ENCODE measurements at places on chromosomes 1 and 21.

GRCh38 chr1:19372602-19373001, 60.5 kb downstream of the SLC66A1 start:
- DNase-seq = no peak

- no peak for DNase-seq
Measured at GRCh38 chr21:41861255-41861654, 17.9 kb downstream of the PRDM15 start.

GRCh38 chr1:221511797-221512196, 230.1 kb downstream of the DUSP10 start:
- DNase-seq = no peak

DNA sequence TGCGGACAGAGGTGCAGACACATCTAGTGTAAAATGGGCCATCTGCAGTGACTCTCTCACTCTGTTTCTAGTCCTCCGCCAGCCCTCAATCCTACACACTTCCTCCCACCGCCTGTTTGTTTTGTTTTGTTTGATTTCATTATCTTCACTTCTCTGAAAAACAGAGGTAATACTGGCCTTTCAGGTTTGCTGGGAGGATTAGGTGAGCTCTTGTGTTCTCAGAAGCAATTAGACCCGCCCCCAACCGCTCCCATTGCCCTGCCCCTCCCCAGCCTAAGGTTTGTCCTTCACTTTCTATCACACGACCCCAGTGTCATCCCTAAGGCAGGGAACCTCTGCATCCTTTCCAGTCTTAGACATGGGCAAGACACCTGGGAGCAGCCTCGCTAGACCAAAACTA, 43.2 kb upstream of the TACSTD2 start:
- no peak for DNase-seq

- DNase-seq = no peak
Measured at GRCh38 chr1:218459450-218459849, 114.3 kb downstream of the TGFB2 start.

Measured in NK-92 treated with Interleukin-12 subunit alpha and Interleukin-12 subunit beta, amount 100 ng/mL, for 24 hours (cell line).